Activated T-helper 1 cell treated with anti-CD3 and anti-CD28 coated beads, Interleukin-12 subunit alpha, Interleukin-12 subunit beta, Interleukin-2, Interleukin-4 antibody, amounts not matched to agents 30 ng/mL and 10 ng/mL and 1 ng/mL, durations not matched to agents 14 hours and 24 hours and 36 hours (primary cell): ENCODE measurements at places on chromosomes 1 and 21. TPM values are rescaled to one million over a fixed set of nuclear protein-coding genes. Genes with fewer than 3 reads are reported as not detected.

Gene CTSS
- 31.7 and 34.2 TPM in 2 replicates for total RNA-seq

Gene NBPF20
- total RNA-seq = 1.2 TPM in 2 replicates

Gene C1QTNF12
- total RNA-seq = 2.2 and 4.1 TPM in 2 replicates

Gene PRR9
- total RNA-seq = not detected in 2 replicates

DNA sequence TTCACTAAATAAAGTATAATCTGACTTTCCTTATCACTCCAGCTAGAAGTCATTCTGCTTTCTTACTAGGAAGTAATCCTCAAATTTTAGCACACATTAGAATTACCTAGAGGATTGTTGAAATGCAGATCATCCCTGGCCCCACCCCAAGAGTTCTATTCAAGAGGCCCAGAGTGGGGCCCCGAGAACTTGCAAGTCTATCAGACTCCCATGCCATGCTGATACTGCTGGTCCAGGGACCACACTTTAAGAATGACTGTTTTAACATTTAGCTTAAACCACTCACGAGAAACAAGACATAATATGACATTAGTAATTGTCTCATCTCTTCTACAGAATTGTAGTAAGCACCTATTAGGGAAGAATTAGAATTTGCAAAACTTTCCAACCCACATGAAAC is 7.7 kb upstream of the SYNJ1 start:
- peaks cover 33% of the 10 kb centered on the region for H3K36me3 ChIP-seq
- no peak for DNase-seq
- no peak overlapping the region for H3K27ac ChIP-seq
- no peak overlapping the region for H3K4me3 ChIP-seq

DNA sequence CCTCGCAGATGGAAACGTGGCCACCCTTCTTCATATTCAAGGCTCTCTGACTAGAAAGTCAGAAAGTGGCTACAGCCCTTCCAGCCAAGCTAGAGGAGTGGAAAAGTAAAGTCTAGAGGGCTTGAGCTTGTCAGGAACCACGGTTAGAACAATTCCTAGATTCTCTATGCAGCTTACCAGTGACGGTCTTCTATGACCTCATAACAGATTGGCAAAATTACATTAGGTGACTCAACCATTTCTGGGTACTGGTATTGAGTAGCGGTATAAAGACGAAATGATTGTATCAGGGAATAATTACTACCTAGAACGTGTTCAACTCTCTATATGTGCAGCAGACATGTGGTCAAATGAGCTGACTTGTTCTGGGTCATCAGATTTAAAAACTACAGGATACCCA is 155.0 kb upstream of the RUNX1 start:
- H3K4me3 ChIP-seq = no peak overlapping the region
- H3K36me3 ChIP-seq = no peaks in the 10 kb centered on the region
- peaks cover 31% of the 10 kb centered on the region for H3K4me1 ChIP-seq

DNA sequence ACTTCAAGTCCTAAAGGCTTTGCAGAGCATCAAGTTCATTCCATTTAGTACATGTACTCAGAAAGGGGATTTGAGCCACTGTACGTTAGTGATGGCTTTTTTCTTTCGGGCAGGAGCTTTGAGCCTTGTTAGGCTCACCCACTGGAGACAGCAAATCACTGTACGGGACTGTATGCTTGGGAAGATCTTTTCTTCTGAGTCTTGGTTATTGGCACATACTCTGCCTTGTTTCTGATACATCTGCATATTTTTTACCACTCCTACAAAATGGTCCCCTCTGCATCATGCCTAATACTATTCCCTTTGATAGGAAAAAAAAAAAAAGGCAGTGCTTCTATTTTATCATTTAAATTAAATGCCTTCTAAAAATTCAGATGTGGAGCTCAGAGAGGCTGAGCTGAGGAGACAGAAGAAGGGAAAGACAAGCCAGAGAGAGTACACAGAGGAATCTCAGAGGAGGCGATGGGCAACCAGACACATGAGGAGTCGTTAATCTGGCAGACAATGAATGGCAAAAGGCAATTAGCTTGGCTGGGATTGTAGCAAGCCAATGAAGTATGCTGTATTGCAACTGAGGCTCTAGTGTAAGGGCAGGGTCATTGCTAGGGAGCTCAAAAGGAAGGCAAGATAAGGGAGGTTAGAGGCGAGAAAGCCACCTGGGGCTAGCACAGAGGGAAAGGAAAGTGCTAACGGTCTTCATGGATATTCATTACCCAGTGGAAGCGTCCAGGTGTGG is 39.4 kb downstream of the PHC2 start:
- no peak for DNase-seq
- H3K4me1 ChIP-seq = peaks cover 2% of the 10 kb centered on the region
- H3K4me3 ChIP-seq = no peak overlapping the region
- no peaks in the 10 kb centered on the region for H3K36me3 ChIP-seq
- no peak overlapping the region for H3K27ac ChIP-seq
- H3K27me3 ChIP-seq = peaks cover 2% of the 10 kb centered on the region

DNA sequence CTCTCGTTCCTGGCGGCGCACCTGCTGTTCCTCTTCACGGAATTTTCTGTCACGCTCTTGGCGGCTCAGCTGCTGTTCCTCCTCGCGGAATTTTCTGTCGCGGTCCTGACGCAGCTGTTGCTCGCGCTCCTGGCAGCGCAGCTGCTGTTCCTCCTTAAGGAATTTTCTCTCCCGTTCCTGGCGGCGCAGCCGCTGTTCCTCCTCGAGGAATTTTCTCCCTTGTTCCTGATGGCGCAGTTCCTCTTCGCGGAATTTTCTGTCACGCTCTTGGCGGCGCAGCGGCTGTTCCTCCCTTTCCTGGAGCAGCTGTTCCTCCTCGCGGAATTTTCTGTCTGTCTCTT is 6.4 kb downstream of the TCHH start:
- H3K27me3 ChIP-seq = peaks cover 37% of the 10 kb centered on the region
- H3K4me1 ChIP-seq = peaks cover 12% of the 10 kb centered on the region
- no peak for DNase-seq
- H3K36me3 ChIP-seq = peaks cover 7% of the 10 kb centered on the region
- no peak overlapping the region for H3K4me3 ChIP-seq

GRCh38 chr1:85326336-85326735 is 49.9 kb upstream of the BCL10 start:
- no peak overlapping the region for H3K27ac ChIP-seq
- peaks cover 3% of the 10 kb centered on the region for H3K4me1 ChIP-seq
- H3K27me3 ChIP-seq = peaks cover 36% of the 10 kb centered on the region
